Pulmonary artery endothelial cell (primary cell): ENCODE measurements at places on chromosomes 5 and 9. TPM values are rescaled to one million over a fixed set of nuclear protein-coding genes. Genes with fewer than 3 reads are reported as not detected.

Gene IL7R
- total RNA-seq, result 0.39 and 1.2 TPM in 2 replicates

Gene NEUROG1
- total RNA-seq, result not detected in 2 replicates

Gene PTBP3
- 39.4 and 49.4 TPM in 2 replicates for total RNA-seq

Gene KIF4B
- 0.13 and 0.21 TPM in 2 replicates for total RNA-seq

Gene SPATA31A1
- not detected in 2 replicates for total RNA-seq

Gene IL9
- not detected in 2 replicates for total RNA-seq

Gene SPATA6L
- total RNA-seq, result 1.5 and 2.5 TPM in 2 replicates

Gene MELK
- 28.6 and 49.0 TPM in 2 replicates for total RNA-seq

Gene FCN2
- total RNA-seq, result not detected in 2 replicates

Gene GDF9
- total RNA-seq, result 0.13 TPM in 1 of 2 replicates, not detected in the other

Gene P4HA2
- total RNA-seq, result 68.0 and 88.6 TPM in 2 replicates

Gene C9orf153
- 0.07 and 0.14 TPM in 2 replicates for total RNA-seq

Gene FAM169A
- total RNA-seq, result 0.13 and 0.71 TPM in 2 replicates

Gene DNM1
- total RNA-seq, result 0.33 and 0.39 TPM in 2 replicates

Gene C9
- 0.25 TPM in 1 of 2 replicates, not detected in the other for total RNA-seq

Gene POMT1
- 28.5 and 31.4 TPM in 2 replicates for total RNA-seq

Gene SLC46A2
- total RNA-seq, result not detected in 2 replicates

Gene ENC1
- total RNA-seq, result 71.5 and 101 TPM in 2 replicates

Gene SPINK1
- total RNA-seq, result not detected in 2 replicates

Gene CNTNAP3B
- 51.9 and 202 TPM in 2 replicates for total RNA-seq

Gene SH3TC2
- total RNA-seq, result 2.5 and 5.5 TPM in 2 replicates

Gene FOXI1
- not detected in 2 replicates for total RNA-seq

Gene DOK3
- 2.0 and 2.6 TPM in 2 replicates for total RNA-seq

Gene CFAP90
- not detected in 2 replicates for total RNA-seq

Gene NUTM2G
- total RNA-seq, result not detected in 2 replicates

Gene LVRN
- 0.13 and 0.18 TPM in 2 replicates for total RNA-seq

Gene FAM163B
- not detected in 2 replicates for total RNA-seq

Gene ARL14EPL
- 0.13 and 0.39 TPM in 2 replicates for total RNA-seq

Gene GABBR2
- 13.7 and 23.3 TPM in 2 replicates for total RNA-seq

Gene IFNE
- total RNA-seq, result 0.92 and 1.0 TPM in 2 replicates

Gene STPG3
- total RNA-seq, result not detected in 2 replicates

Gene CCNJL
- total RNA-seq, result 2.7 and 3.2 TPM in 2 replicates
